Thymus (tissue), 14 donors: ENCODE measurements at places on chromosomes 3 and 15. TPM values are rescaled to one million over a fixed set of nuclear protein-coding genes. Genes with fewer than 3 reads are reported as not detected.

- no peak for DNase-seq
Observed at GRCh38 chr3:58029842-58030584, 21.8 kb downstream of the FLNB start.

GRCh38 chr15:91228383-91228782 lies 128.3 kb downstream of the SV2B start:
- DNase-seq: no peak

Gene PEX11A
- polyA plus RNA-seq: 3.8 TPM

DNA sequence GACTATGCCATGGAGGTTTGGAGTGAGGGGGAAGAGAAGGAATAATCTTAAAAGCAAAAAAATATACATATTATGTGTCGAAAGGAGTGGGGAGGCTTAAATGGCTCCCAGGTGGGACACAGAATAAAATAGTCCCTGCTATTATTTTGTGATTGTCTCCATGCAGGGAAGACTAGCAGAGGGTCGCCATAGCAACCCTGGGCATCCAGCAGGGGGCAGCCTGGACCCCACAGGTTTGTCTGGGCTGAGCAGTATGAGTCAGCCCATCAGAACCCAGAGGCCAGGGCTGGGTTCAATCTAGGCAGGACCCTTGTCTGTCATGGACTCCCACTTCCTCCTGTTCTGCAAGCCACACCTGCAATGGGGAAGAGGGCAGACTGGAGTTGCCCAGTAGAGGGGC lies 17.6 kb upstream of the LINGO1 start:
- peak; percentile 4 for DNase-seq

Gene CFAP92
- 2.0 TPM for polyA plus RNA-seq

- DNase-seq: no peak
Observed at GRCh38 chr15:50168783-50169411, 13.1 kb upstream of the SLC27A2 start.

GRCh38 chr15:98330258-98330657 lies 318.1 kb upstream of the IGF1R start:
- DNase-seq: no peak

GRCh38 chr15:74500401-74500800 lies 39.4 kb upstream of the UBL7 start:
- DNase-seq: no peak

GRCh38 chr3:160921020-160921635 lies 165.1 kb downstream of the PPM1L start:
- no peak for DNase-seq

DNA sequence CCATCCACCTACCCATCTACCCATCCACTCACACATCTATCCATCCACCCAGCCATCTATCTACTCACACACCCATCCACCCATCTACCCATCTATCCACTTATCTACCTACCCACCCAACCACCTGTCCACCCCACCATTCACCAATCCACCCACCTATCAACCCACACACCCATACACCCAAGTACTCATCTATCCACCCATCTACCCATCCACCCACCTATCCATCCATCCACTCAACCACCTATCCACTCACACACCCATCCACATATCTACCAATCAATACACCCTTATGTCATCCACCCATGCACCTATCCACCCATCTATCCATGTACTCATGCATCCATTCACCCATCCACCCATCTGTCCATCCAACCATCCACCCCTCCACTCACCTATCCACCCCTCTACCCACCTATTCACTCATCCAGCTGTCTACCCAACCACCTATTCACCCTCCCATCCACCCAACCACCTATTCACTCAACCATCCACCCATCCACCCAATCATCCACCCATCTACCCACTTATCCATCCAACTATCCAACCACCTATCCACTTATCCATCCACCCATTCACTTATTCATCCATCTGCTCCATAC lies 109.8 kb downstream of the CHSY1 start:
- DNase-seq: no peak

DNA sequence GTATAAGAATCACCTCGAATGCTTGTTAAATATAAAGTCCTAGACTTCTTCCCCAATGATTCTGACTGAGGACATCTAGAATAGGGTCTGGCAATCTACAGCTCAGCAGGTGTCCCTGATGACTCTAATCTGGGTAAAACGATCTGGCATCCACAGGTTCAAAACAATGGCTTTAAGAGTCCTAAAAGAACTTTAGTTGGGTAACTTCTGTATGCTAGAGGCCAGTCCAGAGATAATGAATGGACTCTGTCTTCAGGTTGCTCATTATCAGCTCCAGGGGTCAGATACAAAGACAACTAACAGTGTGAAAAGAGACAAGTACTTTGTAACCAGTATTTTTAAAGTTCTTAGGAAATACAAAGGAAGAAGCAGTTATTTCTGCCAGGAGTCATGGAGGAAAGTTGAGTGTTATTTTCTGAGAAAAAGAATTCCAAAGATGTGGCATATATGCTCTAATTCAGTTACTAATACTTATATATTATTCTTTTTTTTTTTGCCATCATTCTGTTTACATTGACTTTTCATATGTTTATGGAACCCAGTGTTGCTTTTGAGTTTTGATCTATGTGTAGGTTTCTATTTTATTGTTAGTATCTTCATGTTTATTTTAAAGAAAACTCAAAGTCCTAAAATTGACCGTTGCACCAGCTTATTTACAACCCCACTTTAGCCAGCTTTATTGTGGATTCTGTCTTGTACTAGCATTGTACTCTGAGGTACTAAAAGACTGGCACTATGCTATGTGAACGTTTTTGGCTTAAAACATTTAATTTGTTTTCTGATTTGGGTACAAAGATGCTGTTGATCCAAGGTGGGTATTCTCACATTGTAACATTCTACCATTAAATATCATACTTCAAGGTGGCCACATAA lies 3.1 kb upstream of the GPR15 start:
- DNase-seq: no peak

Gene PLD1
- 5.0 TPM for polyA plus RNA-seq

Gene GOLGA8R
- 0.73 TPM for polyA plus RNA-seq

DNA sequence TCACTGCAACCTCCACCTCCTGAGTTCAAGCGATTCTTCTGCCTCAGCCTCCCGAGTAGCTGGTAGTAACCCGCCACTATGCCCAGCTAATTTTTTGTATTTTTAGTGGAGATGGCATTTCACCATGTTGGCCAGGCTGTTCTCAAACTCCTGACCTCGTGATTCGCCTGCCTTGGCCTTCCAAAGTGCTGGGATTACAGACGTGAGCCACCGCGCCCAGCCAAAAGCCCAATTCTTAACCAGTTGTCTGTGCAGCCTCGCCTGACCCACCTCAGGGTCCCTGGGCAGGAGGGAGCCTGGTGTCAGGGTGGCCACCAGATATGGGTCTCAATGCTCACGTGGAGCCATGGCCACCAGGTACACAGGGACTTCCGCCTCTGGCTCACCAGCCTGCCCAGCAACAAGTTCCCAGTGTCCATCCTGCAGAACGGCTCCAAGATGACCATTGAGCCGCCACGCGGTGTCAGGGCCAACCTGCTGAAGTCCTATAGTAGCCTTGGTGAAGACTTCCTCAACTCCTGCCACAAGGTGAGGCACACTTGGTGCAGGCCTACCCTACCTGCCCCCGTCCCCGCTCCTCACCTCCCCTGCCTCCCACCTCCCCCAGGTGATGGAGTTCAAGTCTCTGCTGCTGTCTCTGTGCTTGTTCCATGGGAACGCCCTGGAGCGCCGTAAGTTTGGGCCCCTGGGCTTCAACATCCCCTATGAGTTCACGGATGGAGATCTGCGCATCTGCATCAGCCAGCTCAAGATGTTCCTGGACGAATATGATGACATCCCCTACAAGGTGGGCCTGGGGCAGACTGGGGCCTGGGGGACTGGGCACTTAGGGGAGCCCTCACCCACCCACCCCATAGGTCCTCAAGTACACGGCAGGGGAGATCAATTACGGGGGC lies 48.6 kb downstream of the SEMA3G start:
- DNase-seq: no peak

- DNase-seq: peak; percentile 40
Observed at GRCh38 chr3:58560771-58561311, 16.4 kb downstream of the FAM107A start.

Gene CHRD
- 2.5 TPM for polyA plus RNA-seq

DNA sequence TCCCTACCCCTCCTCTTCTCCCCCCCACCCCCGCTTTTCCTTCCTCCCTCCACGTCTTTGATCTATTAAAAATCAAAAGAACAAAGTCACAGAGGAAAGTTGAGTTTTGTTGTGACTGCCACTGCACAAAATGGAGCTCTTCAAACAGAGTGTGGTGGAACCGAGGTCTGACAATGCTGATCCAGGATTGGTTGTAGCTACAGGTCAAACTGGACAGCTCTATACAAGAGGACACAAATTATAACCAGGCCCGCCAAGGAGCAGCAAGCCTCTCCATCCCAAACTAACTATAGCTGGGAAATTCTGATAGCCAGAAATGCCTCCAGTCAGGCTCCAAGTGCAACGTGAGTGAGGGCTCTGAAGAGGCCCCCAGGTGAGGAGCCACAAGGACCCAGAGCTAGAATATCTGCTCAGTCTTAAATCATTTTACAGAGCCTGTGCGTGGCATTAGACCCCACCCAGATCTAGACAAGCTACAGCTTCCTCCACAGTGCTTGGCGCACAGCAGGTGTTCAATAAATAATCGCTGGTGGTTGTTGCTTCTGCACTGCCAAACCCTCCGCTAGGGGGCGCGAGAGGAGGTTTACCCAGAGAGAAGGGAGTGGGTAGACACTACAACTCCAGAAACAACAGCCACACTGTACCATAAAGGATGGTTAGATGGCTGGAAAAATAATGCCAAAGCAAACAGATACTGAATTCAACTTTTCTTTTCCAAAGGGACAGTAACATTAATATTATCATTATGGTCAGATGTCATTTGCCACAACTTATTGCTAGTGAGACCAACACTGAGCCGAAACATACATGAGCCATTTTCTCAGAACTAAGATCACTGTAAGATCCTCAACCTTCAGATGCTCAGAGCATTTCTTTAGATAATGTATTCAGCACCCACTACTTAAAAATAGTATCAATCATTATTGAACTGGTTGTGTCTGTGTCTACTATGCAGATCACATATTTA lies 44.6 kb downstream of the ZIC4 start:
- DNase-seq: peak; percentile 23

- DNase-seq: no peak
Observed at GRCh38 chr3:190677001-190677400, 163.1 kb downstream of the IL1RAP start.

Gene AQP9
- polyA plus RNA-seq: 3.2 TPM

DNA sequence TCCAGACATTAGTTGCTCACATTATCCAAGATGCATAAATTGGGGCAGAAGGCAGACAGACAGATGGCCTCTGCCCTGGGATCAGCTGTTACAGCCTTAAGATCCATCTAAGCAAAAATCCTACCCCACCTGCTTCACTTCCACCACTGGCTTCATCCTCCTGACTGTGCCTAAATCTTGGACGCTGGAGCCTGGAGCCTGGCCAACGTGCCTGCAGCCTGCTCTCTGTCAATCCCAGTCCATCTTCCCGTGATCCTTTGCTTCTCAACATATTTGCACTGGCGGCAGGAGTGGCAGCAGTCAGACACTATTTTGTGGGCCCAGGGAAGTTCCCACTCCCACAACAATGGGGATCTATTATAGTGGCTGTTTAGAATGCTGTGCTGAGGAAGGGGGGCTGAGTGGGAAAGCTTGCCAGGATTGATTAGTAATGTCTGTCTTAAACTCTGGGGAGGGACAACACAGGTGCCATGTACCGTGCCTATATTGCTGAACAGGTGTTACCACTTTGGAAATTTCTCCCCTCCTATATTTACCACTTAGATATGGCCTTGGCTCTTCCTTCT lies 121.2 kb downstream of the MEGF11 start:
- no peak for DNase-seq

- no peak for DNase-seq
Observed at GRCh38 chr15:94312946-94313345, 81.6 kb downstream of the MCTP2 start.

Gene LRTM1
- 0.62 TPM for polyA plus RNA-seq

Gene CLDN16
- polyA plus RNA-seq: 1.3 TPM

- DNase-seq: no peak
Observed at GRCh38 chr15:63172851-63173451, 15.7 kb upstream of the RPS27L start.

Gene TTLL13
- polyA plus RNA-seq: 0.32 TPM

GRCh38 chr3:123328851-123329635 lies 119.8 kb downstream of the ADCY5 start:
- peak; percentile 51 for DNase-seq

DNA sequence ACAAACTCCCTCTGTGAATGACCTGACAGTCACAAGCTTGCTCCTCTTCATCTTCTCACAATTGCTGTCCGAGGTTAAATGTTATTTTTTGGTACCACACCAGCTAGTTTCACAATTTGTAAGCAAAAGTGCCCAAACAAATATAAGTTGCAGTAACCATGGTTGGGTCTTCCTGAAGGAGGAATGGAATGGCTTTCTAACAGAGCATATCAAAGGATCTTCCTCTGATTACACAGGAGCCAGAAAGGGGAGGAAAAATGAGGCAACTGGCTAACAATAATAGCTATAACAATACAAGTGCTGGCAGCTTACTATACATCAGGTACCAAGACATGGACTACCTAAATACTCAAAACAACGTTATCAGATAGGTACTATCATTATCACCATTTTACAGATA lies 90.4 kb downstream of the WWTR1 start:
- no peak for DNase-seq

DNA sequence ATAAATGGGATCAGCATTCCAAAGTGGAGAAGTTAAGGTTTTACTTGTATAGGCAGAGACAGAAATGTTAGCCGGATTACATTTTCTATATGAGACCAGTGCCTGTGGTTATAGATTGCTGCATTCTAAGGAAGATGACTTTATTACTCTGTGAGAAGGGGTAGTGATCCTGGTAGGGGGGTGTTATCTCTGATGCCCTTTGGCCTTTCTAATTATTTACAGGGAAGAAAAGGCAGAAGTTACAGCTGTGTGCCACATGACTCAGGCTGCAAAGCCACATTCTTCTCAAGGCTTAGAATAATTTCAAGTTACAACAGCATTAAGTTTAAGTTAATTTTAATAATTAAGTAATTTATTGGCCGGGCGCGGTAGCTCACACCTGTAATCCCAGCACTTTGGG lies 2.2 kb upstream of the TMC3 start:
- DNase-seq: no peak

DNA sequence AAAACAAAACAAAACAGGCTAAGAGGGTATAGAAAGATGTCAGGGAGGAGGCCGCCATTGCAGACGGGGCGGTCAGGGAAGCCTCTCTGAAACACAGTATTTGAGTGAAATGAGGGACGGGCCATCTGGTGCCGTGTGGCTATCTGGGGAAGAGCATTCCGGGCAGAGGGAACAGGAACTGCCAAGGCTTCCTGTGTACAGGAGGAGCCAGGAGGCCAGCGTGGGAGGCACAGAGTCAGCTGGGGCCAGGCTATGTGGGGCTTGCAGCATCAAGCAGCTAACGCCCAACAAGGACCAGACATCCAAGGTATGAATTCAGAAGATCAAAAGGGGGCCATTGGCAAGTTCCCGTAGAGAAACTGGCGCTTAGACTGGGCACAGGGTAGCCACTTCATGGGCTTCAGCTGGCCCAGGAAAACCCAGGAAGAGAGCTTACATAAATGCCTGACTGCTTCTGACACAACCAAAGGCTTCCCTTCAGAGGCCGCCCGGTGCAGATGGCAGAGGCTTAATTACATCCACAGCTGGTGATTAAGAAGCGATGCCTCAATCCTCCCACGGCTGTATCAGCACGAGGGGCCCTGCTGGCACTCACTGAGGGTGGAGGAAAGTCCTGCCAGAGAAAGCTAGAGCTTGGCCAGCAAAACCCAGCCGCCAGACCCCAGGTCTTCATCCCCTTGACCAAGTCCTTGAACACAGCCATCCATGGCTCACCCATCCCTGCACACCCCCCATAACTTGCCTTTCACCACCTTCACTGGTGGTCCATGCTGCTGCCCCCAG lies 144.9 kb downstream of the MEGF11 start:
- no peak for DNase-seq

Gene TYRO3
- 1.5 TPM for polyA plus RNA-seq
